NCI-H2081 treated with DMSO at 0.1 percent for 48 hours (cell line): ENCODE measurements at places on chromosomes 13 and 19.

DNA sequence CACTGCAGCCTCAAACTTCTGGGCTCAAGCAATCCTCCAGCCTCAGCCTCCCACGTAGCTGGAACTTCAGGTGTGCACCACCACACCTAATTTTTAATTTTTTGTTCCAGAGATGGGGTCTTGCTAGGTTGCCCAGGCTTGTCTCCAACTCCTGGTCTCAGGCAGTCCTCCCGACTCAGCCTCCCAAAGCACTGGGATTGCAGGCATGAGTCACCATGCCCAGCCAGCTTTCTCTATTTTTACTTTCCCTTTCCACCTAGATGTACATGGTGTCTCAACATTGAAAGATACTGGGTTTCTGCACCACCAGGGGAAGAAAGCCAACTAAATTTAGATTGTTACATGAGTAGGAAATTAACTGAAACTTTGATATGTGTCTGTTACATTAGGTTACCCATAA lies 13.8 kb upstream of the ZNF846 start:
- DNase-seq: no peak

- no peak for DNase-seq
Measured at GRCh38 chr13:25776722-25777121, 275.1 kb downstream of the SHISA2 start.

- no peak for DNase-seq
Measured at GRCh38 chr19:51820011-51820410, 25.1 kb downstream of the FPR3 start.

- no peak for DNase-seq
Measured at GRCh38 chr13:51778392-51778791, 25.6 kb downstream of the DHRS12 start.

DNA sequence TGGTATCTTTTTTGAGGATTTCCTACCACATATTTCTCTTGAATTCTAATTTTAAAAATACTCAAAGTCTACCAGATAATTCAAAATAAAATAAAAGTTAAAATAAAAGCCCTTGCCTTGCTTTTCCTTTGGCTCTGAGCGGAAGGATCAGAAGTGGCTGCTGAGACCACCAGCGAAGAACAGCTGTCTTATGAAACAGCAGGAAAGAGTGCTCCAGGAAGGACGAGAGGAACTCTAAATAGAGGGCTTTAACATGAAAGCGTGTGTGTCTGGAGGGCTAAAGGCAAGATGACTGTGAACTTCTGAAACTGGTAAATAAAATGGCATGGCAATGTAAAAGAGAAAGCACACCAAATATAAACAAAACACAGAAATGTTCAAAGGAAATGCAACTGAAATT lies 521.5 kb upstream of the SPRY2 start:
- no peak for DNase-seq

DNA sequence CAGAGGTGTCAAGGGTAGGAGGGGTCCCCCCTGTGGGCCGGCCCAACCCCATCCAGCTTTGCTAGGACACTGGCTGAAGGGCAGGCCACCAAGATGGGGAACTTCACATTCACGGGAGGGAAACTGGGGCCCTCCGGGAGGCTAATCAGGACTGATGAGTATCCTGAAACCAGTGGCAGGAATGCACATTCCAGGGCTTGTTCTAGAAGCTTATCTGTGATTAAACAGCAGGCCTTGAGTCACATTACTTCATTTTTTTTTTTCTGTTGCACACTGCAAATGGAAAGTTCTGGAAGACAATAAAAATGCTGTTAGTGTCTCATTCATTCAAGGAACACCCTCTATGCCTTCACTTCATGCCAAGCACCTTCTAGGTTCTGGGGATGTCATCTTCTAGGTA lies 15.5 kb upstream of the SIGLEC11 start:
- no peak for DNase-seq

- no peak for DNase-seq
Measured at GRCh38 chr13:109677206-109677605, 109.2 kb downstream of the IRS2 start.

DNA sequence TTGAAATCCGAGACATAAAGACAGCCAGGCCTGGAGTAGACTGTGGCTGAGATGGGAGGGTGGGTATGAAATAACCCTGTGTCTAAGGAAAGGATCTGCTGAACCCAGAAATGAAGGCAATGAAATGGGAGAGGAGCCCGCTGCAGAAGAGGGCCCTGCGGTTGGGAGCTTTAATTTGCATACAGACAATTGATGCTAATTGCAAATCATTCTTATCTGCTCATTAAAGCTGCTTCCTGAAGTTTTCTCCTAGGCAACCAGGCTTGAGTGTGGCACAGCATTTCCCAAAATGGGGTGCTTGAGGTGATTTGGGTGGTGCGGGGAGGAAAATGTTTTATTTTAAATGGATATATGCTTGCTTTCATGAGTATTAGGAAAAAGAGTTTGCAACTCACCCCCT lies 55.4 kb downstream of the DPF1 start:
- DNase-seq: no peak

DNA sequence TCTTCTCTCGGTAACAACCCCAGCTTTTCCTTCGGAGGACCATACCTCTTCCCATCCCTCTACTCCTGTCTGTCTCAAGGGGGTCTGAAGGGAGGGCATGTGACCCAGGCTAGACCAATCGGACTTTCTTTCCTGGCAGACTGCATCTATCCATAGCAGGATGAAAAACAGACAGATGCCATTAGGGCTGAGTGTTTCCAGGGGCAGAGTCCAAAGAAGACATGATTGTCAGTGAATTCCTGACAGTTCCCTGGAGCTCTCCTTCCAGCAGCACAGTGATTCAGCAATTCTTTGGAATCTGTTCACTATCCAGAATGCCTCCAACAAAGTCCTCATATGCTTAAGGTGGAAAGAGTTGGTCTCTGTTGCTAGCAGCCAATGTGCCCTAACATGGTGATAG lies 189.8 kb downstream of the KCTD12 start:
- DNase-seq: no peak

- no peak for DNase-seq
Measured at GRCh38 chr13:92807353-92807752, 419.3 kb upstream of the GPC6 start.

- no peak for DNase-seq
Measured at GRCh38 chr13:37657956-37658355, 59.4 kb upstream of the POSTN start.

DNA sequence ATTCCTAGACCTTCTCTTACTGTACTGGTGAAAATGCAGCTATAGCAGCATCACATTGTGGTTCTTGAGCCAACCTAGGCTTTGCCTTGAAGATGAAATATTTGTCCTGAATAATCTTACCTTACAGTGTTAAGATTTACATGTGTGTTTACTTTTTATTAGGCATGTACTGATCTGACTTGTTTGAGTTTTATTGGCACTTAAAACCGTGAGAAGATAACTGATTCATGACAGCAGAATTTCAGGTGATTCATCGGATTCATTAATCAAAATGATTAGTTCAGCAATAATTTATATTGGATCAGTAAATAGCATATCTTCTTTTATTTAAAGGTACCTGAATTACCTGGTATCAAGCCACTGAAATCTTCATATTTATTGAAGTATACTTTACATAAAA lies 296.3 kb downstream of the KLF5 start:
- DNase-seq: no peak

- DNase-seq: no peak
Measured at GRCh38 chr19:6352381-6353165, 8.8 kb upstream of the CLPP start.
